Muscle of leg (tissue), 16 donors: ENCODE measurements at places on chromosomes 1 and 21. TPM values are rescaled to one million over a fixed set of nuclear protein-coding genes. Genes with fewer than 3 reads are reported as not detected.

DNA sequence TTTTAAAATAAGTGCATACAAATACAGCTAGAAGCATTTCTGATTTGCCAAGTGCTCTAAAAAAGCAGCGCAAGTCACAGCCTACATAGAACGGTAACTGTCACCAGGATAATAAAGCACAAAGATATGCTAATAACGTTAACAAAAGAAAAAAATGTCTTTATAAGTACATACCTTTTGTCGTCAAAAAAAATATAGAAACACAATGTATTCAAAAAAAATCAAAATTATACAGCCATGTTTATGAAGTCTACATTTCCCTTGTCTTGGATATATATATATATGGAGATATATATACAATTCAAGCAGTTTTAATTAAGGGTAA, 3.2 kb downstream of the IRF2BP2 start:
- DNase-seq: no peak
- H3K36me3 ChIP-seq: peaks cover 27% of the 10 kb centered on the region
- peak overlapping the region; percentile 98 for H3K27ac ChIP-seq
- peak overlapping the region; percentile 75 for H3K4me3 ChIP-seq

- peak; percentile 70 for DNase-seq
- peaks cover 3% of the 10 kb centered on the region for H3K4me1 ChIP-seq
- H3K4me3 ChIP-seq: no peak overlapping the region
- H3K36me3 ChIP-seq: no peaks in the 10 kb centered on the region
- H3K27me3 ChIP-seq: no peaks in the 10 kb centered on the region
These were observed 17.3 kb downstream of the DDR2 start for GRCh38 chr1:162649583-162649982.

DNA sequence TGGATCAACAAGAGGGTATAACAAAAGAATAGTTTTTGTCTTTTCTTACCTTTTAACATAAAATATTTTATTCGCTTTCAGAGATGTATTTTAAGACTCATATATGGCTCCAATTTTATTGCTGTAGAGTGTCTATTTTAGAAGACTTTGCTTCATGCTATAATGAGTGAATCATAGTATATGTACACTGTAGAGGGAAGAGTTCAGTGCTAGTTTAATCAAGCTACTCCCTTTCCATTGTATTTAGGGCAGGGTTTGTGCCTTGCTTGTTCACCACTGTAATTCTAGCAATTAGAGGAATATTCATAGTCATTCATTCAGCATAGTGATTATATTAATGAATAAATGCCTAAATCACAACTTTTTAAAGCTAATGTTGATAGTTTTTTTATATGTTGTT, 78.8 kb downstream of the CEP350 start:
- H3K27me3 ChIP-seq: no peaks in the 10 kb centered on the region
- H3K4me1 ChIP-seq: no peaks in the 10 kb centered on the region
- H3K4me3 ChIP-seq: no peak overlapping the region
- DNase-seq: no peak

Gene ABCB10
- 13.8 TPM for total RNA-seq

GRCh38 chr1:20265250-20265649, 25.4 kb upstream of the VWA5B1 start:
- H3K4me1 ChIP-seq: peaks cover 15% of the 10 kb centered on the region
- no peak overlapping the region for H3K4me3 ChIP-seq
- peak overlapping the region; percentile 32 for H3K27ac ChIP-seq
- peak; percentile 48 for DNase-seq

DNA sequence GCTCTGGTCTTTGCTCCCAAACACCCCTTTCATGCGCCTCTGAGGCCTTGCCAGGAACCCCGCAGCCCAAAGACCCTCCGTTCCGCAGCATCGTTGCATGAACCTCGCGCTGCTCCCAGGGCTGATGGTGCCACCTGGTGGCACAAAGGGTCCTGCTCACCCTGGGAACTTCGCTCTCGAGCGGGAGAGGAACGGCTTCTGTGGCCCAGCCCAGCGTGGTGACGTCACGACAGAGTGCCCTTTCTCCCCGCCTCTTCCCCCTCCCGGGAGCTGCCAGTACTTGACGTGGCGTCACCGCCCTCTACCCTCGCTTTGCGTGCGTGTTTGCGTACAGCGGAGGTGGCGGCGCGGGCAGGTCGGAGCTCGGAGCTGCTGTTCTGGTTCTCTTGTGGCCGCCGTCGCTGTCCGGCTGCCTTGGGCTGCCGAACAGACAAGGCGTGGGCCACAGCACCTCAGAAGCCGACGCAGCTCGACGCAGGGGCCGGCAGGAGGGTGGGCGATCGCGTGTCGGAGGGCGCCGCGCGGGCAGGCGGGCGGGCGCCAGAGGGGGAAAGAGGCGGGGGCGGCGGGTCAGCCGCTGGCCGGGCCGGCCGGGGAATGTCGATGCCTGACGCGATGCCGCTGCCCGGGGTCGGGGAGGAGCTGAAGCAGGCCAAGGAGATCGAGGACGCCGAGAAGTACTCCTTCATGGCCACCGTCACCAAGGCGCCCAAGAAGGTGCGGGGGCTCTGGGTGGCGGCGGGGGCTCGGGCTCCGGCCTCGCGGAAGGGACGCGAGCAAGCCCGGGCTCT, at the start of gene AHCYL1:
Gene AHCYL1, plus strand, starts transcription at position 310 of the 791 bp plus-strand sequence. Its CDS starts 288 bp downstream, at position 598.
- peak within 1 kb of the TSS; percentile 90 for H3K4me3 ChIP-seq
- H3K27me3 ChIP-seq: peaks cover 7% of the 10 kb centered on the region
- H3K36me3 ChIP-seq: no peaks in the 10 kb centered on the region
- peaks cover 29% of the 10 kb centered on the region for H3K4me1 ChIP-seq
- peak; percentile 99 for DNase-seq
